Activated naive CD8-positive, alpha-beta T cell treated with anti-CD3 and anti-CD28 coated beads, Interleukin-2, amount 50 U/mL, for 24 hours (primary cell): ENCODE measurements at places on chromosomes 5 and 9.

DNA sequence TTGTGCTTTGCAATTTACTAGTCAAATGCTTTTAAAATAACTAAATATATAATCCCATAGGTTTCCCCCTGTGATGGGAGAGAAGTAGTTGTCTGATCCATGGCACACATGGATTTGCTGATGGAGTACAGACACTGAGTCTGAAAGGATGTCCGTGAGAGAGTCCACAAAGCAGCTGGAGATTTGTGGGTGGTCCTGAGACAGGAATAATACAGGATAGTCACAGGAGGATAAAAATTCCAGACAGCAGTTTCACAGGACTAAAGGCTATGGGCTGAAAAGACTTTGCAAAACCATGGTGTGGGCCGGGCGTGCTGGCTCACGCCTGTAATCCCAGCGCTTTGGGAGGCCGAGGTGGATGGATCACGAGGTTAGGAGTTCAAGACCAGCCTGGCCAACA is 58.7 kb upstream of the ZFR start:
- no peak for DNase-seq

GRCh38 chr5:68490406-68490805 is 274.9 kb downstream of the PIK3R1 start:
- no peak for DNase-seq

DNA sequence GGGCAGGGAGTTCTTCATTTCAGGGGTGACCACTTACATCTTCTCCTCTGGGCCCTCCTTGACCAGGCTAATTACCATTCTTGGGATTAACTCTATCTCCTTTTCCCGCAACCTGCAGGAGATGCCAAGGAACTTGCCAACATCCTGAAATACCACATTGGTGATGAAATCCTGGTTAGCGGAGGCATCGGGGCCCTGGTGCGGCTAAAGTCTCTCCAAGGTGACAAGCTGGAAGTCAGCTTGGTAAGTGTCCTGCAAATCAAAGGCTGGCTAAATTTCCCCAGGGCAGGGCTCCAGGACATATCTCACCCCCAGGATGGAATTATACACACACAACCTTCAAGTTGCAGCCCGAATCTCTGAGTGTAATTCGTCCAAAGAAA is 30.2 kb downstream of the TGFBI start:
- no peak for DNase-seq

- DNase-seq, result no peak
Measured at GRCh38 chr9:89095761-89096528, 82.7 kb downstream of the SHC3 start.

DNA sequence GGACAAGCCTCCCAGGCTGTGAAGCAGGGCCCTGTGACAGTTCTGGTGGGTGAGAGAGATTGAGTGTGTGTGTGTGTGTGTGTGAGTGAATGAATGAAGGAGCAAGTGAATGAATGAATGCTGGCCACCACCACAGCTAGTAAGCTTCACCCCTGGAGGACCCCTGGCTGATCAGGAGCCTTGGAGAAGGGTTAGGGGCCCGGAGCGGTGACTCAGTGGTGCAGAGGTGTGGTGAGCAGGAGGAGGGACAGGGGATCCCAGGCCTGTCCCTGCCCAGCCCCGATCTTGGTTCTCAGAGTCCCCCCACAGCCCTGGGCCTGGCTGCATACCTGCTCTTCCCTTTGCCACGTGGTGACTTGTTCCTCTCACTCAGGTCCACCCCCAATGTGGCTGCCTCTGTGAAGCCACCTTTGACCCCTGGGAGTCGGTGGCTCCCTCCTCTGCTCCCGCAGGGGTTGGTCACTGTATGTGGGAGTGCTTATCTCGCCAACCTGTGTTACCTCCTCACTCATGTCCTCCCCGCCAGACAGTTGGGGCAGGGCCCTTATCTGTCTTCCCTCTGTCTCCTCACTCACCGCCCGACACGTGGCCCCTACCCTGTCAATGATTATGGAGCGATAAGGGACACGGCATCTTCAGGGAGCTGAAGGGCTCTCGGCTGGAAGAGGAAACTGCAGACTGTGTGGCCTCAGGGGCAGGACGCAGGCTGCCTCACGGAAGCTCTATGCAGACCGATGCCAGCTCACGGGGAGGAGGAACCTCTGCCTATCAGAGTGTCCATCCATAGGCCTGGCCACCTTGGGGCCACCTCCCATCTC is 99.9 kb upstream of the PITX1 start:
- DNase-seq, result no peak

DNA sequence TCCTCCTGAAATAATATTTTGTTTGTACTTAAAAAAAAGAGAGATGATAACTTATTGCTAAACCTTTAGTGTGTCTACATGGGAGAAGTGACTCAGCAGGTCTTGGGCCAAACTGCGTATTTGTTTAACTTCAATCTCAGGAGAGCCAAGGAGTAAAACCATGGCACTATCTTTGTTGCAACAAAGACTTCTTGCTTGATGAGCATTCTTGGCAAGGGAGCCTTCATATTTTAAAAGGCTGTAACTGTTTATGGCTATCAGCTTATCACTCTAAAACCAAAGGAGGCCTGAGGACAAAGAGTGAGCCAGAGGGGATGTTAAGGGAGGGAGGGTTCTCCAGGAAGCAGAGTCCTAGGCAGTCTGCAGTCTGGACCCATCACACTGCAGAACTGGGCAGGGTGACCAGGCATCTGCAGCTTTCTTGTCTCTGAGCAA is 216.2 kb upstream of the S1PR3 start:
- no peak for DNase-seq

DNA sequence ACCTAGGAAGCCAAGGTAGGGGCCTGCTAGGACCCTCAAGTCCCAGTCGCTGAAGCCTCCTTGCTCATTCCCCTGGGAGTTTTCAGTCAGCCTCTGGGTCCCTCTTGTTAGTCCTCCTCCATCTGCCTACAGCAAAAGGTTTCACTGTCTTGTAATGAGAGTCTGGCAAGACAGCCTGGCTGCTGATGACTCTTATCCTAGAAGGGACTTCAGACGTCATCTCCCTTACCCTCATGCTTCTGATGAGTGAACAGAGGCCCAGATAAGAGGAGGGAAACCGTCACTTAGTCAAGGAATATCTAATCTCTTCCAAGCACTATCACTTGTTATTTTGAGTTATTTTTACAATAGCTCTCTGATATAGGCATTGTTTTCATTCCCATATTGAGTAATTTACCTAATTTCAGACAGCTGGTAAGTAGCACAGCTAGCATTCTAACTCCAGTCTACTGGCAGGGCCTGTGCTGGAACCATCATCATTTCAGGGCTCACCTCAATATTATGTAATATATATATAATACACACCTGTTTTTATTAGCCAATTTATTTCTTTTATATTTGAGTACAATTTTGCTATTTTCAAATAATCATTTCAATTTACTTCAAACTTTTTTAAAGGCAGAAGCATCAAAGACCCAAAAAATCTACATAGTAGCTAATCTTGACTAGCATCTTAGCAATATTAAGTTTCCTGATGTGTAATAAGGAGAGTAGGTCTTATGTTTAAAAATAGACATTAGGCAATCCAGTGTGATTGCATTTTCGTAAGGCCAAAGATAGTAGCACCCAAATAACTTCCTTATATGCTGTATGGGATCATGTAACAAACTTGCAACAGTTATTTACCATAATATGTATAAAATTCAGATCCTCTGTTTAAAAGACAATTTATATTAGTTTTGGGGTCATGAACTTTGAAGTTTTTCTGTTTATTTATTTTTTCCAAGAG is 7.9 kb downstream of the CMYA5 start:
- no peak for DNase-seq

- no peak for DNase-seq
Measured at GRCh38 chr9:33751536-33752129, 43.7 kb upstream of the PRSS3 start.

GRCh38 chr5:34941936-34942335 is 12.6 kb downstream of the DNAJC21 start:
- no peak for DNase-seq

DNA sequence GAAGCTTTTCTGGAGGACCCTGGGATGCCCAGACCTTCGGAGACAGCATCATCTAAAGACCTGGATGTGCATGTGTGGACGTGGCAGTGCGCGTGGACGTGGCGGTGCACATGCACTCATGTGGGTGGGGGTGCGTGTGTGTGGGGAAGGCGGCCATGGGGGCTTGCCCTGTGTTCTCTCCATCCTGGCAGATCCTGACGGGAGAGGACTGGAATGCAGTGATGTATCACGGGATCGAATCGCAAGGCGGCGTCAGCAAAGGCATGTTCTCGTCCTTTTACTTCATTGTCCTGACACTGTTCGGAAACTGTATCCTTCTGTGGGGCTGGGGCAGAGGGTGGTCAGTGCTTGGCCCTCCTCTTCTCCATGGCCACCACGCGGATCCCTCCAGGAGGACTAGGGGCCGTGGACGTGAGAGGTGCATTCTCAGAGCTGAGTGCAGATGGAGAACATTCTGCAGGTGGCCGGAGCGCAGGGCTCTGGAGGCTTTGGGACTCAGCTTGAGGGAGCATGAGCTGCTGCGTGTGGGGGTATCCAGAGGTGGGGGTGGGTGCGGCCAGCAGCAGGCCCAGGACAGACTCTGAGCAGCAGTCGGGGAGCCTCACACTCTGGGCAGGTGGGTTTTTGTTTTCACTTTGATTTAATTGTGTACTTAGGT is 129.1 kb downstream of the CACNA1B start:
- DNase-seq, result no peak

GRCh38 chr5:173643964-173644363 is 27.5 kb upstream of the BOD1 start:
- DNase-seq, result no peak

- DNase-seq, result no peak
Measured at GRCh38 chr9:94929369-94929756, 202.9 kb downstream of the AOPEP start.

DNA sequence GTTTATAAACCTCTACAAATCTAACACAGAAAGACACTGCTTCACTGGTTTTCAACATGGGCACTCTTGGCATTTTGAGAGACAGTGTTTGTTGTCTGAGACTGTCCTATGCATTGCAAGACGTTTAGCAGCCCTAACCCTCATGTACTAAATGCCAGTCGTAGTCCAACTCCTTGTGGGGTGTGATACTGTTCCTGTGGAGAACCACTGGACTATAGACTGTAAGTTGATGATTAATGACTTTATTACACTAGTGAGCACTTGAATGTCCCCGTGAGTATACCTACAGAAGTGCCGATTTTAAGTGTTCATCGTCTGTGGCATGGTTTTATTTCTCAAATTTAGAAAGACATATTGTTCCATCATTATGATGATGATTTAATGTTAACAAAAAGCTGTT is 46.2 kb downstream of the RECK start:
- no peak for DNase-seq

DNA sequence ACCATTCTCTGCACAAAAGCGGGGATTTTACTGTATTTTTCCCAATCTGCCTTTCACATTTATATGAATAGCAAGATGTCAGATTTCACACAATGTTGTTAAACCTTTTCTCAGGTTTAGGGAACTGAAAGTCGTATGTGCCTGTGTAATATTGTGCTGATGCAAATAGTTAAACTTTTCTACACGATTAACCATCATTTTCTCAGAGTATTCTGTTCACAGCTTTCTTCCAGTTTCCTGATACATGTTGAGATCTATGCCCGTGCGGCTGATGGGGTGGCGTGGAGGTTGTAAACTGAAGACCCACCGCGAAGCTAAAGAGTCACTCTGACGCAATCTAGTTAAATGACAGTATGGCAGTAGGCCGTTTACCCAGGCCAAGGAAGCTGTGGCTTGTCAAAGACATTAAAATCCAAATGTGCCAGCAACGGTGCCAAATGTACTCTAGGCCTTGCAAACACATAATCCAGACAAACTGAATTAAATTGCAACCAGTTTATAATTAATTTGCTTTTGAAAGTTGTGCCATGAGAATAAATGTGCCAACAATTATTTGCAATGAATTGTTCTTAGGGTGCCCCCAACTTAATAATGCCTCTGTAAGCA is 145.7 kb downstream of the EBF1 start:
- DNase-seq, result no peak

DNA sequence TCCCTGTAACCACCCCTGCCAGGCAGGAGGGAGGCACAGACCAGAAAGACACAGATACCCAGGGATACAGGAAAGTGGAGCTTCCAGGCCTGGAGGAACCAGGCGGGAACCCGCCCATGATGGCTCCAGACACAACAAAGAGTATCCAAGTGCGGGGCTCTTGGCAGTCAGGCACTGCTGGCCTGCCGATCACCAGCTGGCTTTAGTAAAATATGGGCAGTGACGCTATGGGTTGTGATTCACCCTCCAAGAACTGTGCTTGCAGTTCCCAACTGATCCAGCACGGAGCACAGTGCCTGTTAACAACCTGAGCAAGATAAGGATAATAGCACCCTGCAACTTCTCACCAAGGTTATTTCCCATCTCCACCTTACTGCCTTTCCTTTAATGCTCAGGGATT is 463.3 kb downstream of the IRX1 start:
- no peak for DNase-seq

GRCh38 chr5:55004729-55005128 is 19.3 kb upstream of the GZMK start:
- no peak for DNase-seq

DNA sequence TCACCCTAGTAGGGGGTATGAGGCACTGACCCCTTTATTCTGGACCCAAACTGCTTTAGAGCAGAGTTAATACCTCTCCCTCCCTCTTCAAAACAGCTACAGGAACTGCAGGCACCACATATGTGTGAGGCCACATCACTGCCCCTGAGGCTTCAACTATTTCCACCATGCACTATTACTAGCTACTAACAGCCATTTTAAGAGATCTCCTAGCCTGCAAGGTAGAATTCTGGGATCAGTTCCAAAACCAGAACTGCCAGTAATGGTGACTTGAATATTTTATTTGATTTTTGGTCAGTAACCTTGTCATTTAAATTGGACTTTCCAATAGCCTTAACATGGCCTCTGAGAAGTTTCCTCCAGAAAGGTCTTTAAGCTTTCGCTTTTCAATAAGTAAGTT is 55.3 kb upstream of the FSD1L start:
- no peak for DNase-seq

DNA sequence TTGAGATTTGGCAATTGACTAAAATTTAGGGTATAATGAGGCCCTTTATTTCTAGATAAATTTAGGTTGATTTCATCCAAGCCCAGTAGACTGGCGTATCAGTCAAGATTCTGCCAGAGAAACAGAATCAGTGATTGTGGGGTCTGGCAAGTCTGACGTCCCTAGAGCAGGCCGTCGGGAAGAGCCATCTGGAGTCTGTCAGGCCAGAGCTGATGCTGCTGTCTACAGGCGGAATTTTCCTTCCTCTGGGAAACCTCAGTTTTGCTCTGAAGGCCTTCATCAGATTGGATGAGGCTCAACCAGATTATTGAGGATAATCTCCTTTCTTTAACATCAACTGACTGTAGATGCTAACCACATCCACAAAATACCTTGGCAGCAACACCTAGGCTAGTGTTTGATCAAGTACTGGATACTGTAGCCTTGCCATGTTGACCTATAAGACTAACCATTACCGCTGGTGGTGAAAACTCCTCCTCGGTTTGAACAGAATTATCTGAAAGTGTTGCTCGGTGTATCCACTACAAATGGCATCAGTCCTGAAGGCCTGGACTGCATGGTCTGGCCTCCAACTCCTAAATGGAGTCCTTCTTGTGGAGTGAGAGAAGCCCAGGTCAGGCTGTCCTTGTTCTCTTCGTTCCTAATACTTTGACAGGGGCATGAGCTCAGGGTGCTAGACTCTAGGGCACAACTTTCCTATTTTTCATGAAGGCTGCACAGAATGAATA is 83.2 kb upstream of the ANKH start:
- DNase-seq, result no peak
